ENCODE measurements at places on chromosomes 4 and X. TPM values are rescaled to one million over a fixed set of nuclear protein-coding genes. Genes with fewer than 3 reads are reported as not detected.

The ASB11 gene
- total RNA-seq: not detected

GRCh38 chrX:32966821-32967355, 244.5 kb downstream of the DMD start:
- DNase-seq: no peak

GRCh38 chrX:20968996-20969395, 405.2 kb upstream of the CNKSR2 start:
- no peak for DNase-seq

The BGN gene
- 0.18 TPM for total RNA-seq

The ZNF157 gene
- not detected for total RNA-seq

DNA sequence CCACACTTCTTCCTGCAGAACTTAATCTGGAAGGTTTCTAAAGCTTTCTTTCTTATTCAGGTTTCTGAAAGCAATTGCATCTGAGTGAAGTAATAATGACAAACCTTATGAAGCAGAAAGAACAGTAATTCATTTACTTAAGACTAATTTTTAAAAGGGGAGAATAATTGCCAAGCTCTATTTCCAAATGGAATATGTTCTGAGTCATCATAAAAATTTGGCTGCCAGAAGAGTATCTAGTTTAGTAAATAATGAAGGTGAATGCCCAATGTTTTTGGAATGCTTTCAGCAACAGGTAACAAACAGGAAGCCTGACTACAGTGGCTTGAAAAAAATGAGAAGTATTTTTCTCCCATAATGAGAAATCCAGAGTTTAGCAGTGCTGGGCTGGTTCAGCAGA, 227.3 kb upstream of the TET2 start:
- DNase-seq: no peak

- DNase-seq: no peak
Measured at GRCh38 chr4:138034871-138035270, 207.3 kb downstream of the SLC7A11 start.

GRCh38 chr4:69910016-69910782, 20.7 kb upstream of the CSN1S1 start:
- DNase-seq: no peak

The IL21 gene
- not detected for total RNA-seq

GRCh38 chrX:18951032-18951431, 32.9 kb downstream of the PHKA2 start:
- DNase-seq: peak; percentile 22

DNA sequence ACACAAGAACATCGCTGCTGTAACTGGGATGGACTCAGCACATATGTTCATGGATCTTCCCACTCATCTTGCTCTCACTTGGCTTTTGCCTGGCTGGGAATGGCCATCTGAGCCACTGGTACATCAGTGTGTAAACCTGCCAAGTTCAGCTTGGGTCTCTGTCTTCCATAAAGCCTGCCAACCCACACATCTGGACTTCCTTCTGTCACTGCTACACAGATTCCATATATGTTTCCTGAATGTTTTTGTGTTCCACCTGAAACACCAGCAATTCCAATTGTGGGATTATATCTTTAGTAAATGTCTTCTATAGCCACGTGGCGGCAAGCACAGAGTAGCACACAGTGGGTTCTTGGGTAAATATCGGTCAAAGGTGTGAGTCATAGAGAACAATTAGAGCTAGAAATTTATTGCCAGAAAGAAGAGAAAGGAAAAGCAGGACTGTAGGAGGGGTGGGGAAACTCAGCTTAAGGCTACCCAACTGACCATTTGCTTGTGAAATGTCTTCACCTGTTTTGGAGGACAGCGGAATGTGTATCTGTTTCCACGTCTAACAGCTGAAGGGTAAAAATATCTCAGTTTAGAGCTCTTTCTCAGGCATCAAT, 125.9 kb downstream of the MFAP3L start:
- no peak for DNase-seq

The BEX2 gene
- total RNA-seq: 0.46 TPM

- no peak for DNase-seq
Measured at GRCh38 chr4:56050625-56051024, 101.9 kb downstream of the CEP135 start.

DNA sequence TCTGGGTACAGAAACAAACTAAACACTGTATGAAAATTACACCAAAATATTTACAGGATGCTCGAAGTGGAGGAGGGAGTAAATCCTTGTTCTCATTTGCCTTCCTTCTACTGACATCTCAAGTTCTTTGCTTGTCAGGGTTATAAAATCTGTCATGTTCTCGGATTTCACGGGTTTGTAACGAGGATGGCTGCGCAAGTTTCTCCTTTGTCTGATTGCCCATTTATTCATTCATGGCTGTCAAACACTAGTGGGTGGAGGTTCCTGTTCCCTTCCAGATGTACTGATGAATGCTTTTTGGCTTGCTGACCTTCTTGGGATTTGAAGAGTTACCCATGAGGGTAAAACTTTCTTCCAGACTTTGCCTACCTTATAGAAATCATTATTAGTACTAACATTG, 206.9 kb downstream of the SPCS3 start:
- no peak for DNase-seq

DNA sequence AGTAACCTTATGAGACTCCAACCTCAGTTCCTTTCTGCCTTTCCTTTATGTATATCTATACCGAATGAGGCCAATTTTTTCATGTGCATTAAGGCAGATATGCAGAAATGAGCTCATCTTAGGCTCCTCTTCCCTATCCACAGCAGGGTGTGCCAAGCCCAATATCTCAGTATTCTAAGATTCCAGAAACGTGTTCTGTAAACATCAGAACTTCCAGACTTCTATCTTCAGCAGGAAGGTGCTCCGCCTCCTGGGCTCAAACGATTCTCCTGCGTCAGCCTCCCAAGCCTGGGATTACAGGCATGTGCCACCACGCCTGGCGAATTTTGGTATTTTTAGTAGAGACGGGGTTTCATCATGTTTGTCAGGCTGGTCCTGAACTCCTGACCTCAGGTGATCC, 31.0 kb upstream of the CCNG2 start:
- DNase-seq: no peak

The HSFX4 gene
- total RNA-seq: not detected

The BRCC3 gene
- total RNA-seq: 24.3 TPM

The RAB41 gene
- not detected for total RNA-seq
